Femur (tissue), 1 donor: ENCODE measurements at places on chromosomes 11 and 22.

DNA sequence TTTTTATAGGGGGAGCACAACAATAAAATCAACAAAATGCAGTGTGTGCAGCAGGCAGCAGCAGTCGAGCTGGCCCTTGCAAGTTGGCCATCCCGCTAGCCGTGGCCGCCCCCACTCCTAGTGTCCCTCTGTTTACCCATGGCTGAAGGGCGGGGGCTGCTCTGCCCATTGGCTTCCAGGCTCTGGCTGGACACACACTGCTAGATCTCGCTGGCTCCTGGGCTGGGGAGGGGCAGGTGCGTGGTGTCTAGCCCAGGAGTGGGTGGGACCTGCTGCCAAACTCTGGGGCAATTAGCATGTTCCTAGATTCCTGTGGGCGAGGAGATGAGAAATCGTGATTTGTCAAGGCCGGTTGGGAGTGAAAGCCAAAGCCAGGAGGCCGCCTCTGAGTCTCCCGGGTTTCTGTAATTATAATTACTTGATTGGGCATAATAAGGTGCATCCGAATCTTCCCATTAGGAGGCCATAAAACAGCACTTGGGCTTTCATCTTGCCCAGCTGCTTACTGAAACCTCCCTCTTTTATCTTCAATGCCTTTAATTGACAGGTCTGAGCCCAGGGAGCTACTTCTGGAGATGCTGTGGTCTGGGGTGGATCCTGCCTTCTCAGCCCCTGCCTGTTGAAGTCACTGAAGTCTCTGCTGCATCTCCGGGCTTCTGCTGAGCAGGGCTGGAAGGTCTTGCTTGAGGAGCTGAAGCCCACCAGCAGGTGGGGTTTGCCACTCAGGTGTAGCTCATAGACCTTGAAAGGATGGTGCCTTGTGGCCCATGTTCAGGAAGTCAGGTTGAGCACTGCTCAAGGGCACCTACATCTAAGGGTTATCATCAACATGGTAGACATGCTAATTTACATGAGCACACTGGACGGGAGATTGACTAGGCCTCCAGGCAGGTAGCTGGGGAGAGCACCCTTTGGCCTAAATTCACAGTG is 44.5 kb upstream of the DKK3 start:
- DNase-seq = no peak

DNA sequence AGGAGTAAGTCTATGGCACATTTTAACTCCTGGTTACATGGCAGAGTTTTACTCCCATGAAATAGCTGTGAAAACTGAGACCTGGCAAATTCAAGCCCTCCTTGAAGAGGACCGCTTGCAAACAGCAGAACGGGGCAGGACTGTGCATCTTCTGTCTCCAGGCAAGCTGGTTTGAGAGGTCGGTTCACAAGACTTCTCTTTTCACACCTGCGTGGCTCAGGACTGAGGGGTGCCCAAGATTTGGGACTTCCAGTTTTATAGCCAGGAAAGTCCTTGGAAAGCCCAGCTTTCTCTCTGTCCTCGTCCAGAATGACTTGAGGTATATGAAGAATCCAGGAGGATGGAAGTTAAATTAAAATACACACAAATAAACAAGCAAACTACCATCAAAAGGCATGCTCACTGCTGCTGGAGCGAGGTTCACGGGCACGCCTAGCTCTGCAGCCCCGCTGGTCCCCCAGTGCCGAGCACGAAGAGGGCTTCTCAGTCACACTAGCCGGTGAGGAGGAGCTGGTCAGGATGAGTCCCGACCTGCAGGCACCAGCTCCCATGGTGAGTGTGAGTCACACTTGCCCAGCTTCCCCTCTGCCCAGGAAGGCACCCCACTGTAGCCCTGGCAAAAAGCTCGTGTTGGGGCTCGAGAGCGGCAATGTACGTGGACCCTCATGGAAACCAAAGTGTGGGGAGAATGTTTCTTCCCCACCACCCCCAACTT is 1382.4 kb downstream of the BRD1 start:
- DNase-seq = no peak

DNA sequence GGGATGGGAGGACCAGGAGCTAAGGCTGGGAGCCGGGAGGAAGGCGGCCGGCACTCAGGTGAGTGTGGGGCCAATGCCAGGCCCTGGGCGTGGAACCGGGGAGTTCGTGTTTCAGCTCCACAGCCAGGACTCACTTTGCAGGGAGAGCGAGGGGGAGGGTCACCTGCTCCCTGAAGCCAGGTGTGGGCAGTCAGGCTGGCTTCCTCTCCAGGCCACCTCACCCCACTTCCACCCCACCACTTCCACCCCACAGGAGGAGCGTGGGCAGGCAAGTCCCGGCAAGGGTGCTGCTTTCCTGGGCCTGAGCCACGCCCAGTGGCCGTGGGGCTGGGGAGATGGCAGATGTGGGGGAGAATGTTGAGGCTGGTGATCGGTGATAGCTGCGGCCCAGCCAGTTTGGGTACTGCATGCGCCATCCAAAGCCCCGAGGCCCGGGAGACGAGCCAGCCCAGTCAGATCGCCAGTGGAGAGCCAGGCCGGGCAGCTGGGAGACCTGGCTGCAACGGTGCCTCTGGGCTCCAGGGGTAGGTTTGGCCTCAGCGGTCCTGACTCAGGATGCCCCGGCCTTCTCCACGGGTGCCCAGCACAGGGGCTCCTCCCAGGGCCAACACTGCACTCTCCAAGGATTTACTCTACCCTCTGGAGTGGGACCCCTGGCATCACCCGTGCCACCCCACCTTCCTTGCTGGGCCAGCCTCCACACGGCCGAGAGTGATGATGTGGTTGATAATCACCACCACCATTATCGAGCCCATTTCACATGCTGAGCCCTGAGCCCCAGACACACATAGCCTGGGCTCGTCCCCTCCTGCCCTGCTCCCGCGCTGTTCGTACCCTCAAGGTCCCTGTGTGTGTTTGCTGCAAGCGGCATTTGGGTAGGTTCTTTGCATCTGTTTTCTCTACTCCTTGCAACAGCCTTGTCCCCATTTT is 93.8 kb downstream of the WNT7B start:
- DNase-seq = peak; percentile 18

- DNase-seq = no peak
Measured at GRCh38 chr11:57571606-57572005, 4.1 kb upstream of the UBE2L6 start.

GRCh38 chr22:37503850-37504249 is 15.4 kb downstream of the CARD10 start:
- no peak for DNase-seq
